Activated CD4-positive, alpha-beta T cell treated with anti-CD3 and anti-CD28 coated beads for 36 hours (primary cell): ENCODE measurements at places on chromosomes 6 and 20. TPM values are rescaled to one million over a fixed set of nuclear protein-coding genes. Genes with fewer than 3 reads are reported as not detected.

Gene MTFR2
- 28.9 TPM for total RNA-seq

Gene HSPA1A
- total RNA-seq, result 56.1 TPM

Gene PPIL1
- total RNA-seq, result 45.9 TPM

Gene KHDC1L
- total RNA-seq, result not detected

Gene CD93
- 0.82 TPM for total RNA-seq

Gene LY6G6D
- not detected for total RNA-seq

Gene OLIG3
- total RNA-seq, result not detected

Gene MPC1
- 20.5 TPM for total RNA-seq

Gene SLC25A27
- 1.6 TPM for total RNA-seq

Gene HLA-DMA
- 11.8 TPM for total RNA-seq

Gene FOXC1
- 0.04 TPM for total RNA-seq

Gene GNRH2
- total RNA-seq, result 8.0 TPM

Gene OPRL1
- total RNA-seq, result 0.42 TPM

Gene ENPP3
- 0.58 TPM for total RNA-seq

Gene ZSWIM3
- 4.2 TPM for total RNA-seq

Gene EDN1
- not detected for total RNA-seq

Gene PGC
- total RNA-seq, result not detected

Gene NR2E1
- total RNA-seq, result not detected

Gene TAF8
- total RNA-seq, result 53.1 TPM

Gene PRDM13
- not detected for total RNA-seq

Gene MKKS
- total RNA-seq, result 9.5 TPM

Gene DLK2
- 1.9 TPM for total RNA-seq

Gene MTHFD1L
- total RNA-seq, result 103 TPM

Gene FKBP1C
- 2.0 TPM for total RNA-seq

Gene BCKDHB
- total RNA-seq, result 13.1 TPM

Gene SPATS1
- not detected for total RNA-seq

Gene RIPPLY2
- not detected for total RNA-seq

Gene TGM3
- not detected for total RNA-seq
